ENCODE measurements at places on chromosomes 6 and 20.

GRCh38 chr6:34657307-34657978 is 39.1 kb downstream of the ILRUN start:
- DNase-seq: no peak

- no peak for DNase-seq
Observed at GRCh38 chr6:37618916-37619590, 78.6 kb downstream of the MDGA1 start.

- no peak for DNase-seq
Observed at GRCh38 chr6:98593676-98594075, 240.7 kb upstream of the POU3F2 start.

- DNase-seq: no peak
Observed at GRCh38 chr6:19135706-19136105, 701.5 kb upstream of the ID4 start.

DNA sequence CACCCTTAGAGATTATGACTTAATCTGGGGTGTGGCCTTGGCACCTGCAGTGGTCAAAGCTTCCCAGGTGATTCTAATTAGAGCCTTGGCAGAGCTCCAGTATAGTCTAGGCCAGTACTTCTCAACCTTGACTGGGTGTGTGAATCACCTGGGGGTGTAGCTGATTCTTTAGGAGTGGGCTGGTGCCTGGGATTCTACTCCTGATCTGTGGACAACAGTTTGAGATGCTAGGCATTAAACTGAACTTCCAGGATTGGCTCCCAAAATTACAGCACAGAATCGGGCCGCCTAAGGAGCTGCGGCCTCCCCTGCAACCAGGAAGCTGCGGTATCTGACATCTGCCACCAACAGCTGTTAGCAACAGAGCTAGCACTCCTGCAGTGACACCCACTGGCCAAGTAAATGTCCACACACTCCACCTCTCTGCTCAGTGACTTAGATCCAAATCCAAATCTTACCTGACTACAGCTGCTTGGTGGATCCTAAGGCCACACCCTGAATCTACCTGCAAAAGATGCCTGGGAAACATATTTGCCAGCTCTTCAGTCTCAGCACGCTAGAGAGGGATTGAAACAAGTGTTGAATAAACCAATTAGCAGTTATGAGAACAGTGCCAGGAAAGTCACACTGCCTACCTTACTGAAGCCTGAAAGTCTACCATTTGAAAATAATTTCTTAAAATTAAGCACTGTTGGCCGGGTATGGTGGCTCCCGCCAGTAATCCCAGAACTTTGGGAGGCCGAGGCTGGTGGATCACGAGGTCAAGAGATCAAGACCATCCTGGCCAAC is 126.7 kb downstream of the UNC5CL start:
- DNase-seq: no peak

- DNase-seq: no peak
Observed at GRCh38 chr6:79152269-79152737, 74.2 kb upstream of the PHIP start.

DNA sequence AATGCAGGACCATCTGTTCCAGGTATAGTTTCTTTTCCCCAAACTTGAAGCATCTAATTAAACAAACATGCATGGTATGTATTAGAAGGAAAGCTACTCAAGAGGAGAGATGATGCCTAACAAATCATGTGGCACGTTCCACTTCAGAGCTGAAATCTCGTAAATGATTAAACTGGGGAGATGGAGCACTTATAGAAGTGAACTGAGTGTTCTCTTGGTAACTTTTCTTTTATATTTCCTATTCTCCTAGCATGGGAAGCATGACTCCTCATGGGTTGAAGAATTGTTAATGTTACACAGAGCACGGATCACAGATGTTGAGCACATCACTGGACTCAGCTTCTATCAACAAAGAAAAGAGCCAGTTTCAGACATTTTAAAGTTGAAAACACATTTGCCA is 61.1 kb downstream of the CCN2 start:
- DNase-seq: no peak

DNA sequence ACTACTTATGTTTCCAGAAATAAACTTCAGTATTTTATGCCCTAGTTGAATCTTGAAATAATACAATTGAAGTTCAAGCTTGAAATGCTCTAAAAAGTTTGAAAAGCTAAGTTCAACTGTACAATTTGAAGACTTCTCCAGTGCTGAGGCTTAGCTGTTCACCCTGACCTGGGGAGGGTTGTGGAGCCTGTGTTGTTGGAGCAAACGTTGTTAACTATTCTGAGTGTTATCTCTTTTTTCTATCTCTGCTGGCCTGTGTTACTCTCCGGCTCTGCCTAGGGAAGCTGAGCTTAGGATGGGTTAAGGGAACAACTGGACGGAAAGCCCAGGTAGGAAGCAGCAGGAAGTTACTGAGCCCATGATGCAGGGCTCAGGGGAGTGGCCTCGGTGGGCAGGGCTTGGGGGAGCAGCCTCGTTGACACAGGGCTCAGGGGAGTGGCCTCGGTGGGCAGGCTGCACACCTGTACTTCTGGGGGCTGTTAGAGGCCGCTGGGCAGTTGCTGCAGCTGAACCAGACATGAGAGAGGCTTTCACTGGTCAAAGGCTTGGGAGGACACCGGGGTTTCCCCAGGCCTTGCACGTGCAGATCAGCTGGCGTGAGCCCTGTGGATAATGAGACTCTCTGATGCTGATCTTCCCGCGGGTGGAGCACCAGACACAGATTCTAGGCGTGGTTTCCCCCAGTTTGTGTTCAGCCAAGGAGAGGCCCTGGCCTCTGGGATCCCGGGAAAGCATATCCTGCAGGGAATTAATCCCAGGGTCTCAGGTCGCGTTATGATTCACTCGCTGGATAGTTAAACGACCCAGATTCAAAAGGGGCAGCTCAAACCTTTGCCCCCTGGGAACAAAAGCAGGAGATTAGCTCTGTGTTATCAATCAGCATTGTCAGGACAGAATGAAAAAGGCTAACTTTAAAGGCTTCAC is 58.9 kb downstream of the ERMARD start:
- no peak for DNase-seq

DNA sequence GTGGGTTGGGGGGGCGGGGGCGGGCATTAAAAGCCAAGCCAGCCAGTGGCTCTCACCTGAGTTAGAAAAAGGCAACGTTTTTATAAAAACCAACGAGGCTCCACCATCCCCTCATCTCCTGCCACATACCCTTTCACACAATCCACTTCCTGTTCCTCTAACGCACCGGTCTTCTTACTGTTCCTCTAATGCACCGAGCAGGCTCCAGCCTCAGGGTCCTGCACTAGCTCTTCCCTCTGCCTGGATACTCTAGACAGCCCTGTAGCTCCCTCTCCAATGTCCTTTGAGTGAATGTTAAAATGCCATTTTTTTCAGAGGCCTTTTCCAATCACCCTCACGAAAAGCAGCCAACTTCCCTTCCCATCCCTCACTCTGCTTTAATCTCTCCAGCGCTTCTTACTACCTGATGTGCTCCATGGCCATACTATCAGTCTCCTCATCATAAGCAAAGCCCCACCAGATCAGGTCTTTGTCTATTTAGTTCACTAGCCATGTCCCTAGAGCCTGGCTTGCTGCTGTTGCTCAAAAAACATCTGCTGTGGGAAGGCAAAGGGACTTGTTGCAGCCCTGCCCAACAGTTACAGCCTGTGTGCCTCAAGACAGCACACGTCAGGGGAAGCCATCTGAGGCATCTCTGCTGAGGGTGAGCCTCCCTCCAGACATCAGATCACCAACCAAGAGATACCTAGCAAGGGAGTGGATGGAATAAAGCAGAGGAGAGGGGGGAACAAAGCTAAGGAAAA is 3.9 kb downstream of the FKBP1A start:
- DNase-seq: no peak

GRCh38 chr20:11926292-11926998 is 8.8 kb downstream of the BTBD3 start:
- DNase-seq: no peak

GRCh38 chr6:139977887-139978332 is 603.5 kb upstream of the CITED2 start:
- no peak for DNase-seq

DNA sequence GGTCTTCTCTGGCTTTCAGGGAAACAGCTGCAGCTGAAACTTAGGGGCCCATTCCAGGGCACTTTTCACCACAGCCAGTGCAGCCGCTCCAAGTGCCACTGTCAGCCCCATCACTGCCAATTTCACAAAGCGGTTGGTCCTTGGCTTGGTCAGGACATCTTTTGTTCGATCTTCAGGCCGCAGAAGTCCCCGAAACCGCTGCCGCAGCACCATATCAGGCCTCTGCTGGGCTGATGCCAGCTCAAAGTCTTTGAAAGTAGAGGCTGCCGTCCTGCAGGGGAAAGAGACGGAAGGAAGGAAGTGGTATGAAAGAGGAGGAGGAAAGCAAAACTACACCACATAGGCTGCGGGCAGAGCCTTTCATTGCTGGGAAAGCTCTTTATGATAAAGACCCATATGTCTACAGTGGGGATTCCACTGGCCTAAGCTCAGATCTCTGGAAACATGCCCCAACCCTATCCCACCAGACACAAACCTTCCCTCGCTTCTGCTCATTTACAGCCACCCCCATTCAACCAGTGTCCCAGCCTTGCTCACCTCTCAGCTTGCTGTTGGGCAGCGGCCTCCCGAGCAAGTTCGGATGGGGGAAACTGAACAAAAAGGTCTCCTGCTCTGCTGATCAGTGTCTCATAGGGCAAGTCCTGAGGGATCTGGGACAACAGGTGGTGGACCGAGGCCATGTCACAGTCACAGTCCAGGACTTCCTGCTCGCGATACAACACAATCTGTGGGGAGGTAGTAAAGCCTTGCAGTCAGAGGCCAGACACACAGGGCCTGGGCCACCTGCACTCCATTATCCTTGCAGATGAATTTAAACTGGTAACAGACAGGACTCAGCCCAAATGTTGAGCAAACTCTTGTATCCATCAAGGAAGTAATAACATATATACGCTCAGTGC is 23.5 kb downstream of the TBC1D20 start:
- peak; percentile 21 for DNase-seq

DNA sequence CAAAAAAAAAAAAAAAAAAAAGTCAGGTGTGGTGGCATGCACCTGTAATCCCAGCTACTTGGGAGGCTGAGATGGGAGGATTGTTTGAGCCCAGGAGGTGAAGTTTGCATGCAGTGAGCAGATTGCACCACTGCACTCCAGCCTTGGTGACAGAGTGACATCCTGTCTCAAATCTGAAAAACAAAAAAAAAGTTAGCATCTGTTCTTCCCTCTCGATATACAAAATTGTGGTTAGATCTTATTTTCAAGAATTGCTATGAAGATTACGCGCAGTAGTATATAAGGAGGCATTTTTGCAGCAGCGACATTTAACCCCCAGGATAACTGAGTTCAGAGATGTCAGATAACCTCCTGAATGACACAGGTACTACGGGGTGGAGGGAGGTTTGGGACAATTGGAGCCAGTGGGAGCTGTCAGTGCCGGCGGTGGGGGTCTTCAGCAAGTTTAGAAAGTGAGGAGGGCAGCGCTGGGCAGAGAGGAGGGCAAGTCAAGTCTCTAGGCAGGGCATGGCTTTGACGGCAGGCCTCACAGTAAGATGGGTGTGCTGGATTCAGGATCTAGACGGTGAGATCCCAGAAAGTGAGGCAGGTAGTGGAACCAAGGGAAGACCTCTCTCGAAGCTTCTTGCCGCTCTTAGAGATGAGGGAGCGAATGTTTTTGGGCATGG is 26.2 kb upstream of the MRPS18A start:
- DNase-seq: no peak

DNA sequence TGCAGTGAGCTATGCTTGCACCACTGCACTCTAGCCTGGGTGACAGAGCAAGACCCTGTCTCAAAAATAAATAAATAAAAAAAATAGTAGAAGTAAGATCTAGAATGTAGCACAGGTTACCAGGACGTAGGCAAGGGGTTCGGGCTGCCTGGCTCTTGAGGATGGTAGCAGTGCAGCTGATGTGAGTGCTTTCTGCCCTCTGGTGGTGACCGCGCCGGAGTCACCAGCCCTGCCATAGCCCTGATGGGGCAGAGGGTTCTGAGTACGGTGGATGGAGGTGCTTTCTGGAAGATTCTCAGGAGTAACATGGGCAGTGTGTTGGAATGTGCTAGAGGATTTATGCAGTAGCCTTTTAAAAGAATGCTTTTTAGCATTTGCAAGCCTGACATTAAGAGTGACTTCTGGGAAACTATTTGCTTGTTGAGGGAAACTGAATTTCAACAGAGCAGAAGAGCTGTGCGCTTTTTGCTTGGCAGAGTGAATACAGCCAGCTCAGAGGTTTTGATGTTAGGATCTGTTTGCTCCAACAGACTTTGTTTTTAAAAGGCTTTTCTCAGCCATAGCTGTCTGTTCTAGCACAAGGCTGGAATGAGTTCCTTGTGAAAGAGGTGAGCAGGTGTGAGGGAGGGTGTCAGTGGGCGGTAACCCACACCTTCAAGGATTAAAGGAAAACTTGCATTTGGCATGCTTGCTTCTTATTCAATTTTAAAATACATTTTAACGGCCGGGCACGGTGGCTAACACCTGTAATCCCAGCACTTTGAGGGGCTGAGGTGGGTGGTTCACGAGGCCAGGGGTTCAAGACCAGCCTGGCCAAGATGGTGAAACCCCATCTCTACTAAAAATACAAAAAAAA is 65.9 kb downstream of the PTPN1 start:
- no peak for DNase-seq

- no peak for DNase-seq
Observed at GRCh38 chr6:136890986-136891385, 31.1 kb upstream of the SLC35D3 start.

DNA sequence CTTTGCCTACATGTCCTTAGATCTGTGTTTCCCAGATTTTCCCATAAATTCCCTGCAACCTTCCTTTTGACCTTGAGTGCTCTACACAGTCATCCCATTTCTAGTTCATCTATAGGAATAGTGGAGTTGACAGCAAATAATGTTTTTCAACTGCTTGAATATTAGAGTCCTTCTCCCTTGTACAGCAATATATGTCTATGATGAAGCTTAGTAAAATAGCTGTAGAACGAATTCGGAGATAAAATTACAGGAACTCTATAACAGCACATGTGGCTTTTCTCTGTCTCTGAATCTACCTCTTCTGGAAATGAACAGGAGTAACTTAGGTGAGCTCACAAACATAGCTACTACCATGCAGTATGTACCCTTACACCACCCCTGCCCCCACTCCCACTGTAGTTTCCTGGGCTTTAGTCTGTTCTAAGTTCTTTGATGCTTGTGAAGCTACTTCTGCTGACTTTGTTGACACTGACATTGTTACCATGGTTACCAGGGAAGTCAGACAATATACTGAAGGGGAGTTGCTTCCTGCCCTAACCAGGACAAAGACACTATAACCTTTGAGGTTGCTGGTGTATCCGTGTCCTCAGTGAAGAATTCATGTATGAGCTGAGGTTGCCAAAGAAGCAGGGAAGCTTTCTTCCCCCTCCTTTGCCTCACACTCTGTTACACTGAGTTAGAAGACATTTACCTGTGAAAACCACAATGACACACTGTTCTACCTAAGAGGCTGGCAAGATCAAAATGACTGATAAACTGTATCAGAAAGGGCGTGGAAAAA is 35.8 kb upstream of the SHLD1 start:
- DNase-seq: peak; percentile 70

- no peak for DNase-seq
Observed at GRCh38 chr6:164750128-164750527, 559.3 kb downstream of the C6orf118 start.

DNA sequence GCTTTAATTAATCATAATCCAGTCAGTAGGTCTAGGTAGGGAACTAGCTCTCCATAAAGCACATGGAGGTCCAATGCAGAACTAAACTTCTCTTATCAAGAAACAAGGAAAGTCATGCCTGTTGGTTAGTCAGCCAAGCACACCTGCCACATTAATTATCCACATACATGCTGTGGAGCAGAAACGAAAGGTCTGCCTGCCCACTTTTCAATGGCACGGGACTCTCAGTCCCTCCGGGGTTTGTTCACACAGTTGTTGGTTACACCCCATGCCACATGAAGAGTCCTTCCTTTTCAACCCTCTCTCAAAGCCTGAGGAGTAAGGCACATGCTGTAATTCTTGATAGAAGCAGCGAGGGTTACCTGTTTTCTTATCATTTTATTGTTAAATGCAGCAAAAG is 1096.4 kb upstream of the MAP3K7 start:
- no peak for DNase-seq
